Activated CD4-positive, alpha-beta T cell treated with anti-CD3 and anti-CD28 coated beads, Interleukin-2, amount 10 ng/mL, durations not matched to agents 7 days and 5 days (primary cell): ENCODE measurements at places on chromosomes 2 and 18.

DNA sequence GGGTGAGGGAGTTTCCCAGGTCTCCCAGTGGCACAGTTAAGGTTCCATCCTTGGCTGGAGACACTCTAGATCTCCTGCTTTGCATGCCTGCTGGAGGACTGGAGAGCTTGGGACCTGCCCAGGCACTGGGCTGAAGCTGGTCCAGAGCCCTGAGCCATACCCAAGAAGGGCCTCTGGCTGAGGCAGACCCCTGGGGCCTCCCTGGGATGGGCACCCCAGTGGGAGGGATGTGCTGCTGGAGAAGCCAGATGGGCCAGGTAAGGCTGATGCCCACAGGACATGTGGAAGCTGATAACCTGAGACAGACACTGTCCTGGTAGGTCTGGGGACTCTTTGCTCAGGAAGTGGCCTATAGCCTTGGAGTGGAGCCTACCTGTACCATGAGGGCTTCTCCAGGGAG lies 160.7 kb downstream of the TFCP2L1 start:
- DNase-seq = no peak

DNA sequence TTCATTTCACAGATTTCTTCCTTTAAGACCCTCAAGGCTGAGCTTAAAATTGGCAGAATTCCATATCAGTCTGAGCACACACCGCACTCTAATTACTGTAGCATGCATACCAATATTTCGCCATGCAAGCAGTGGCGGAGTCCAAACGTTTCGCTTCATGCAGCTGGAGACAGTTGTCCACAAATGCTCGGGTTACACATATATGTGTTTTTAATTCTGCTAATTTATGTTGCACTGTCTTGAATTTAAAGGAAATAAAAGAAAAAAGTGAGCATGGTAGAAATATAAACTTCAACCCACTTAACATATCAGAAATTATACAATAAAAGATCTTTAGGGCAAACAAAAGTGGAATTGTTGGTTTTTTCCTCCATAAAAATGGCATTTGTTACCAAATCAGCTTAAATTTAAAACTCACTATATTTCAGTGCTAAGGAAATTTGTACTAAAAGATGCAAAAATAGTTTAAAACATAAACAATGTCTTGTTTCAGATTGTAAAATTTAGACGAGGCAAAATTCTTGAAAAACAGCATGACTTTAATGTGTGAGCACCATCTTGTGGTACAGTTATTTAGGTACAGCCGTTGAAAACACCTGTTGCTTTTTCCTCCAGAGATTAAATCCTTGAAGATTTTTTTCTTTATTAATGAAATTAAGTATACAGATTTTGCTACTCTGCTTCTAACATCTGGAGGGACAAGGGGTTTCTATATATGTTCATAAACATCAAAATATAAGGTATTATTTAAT lies 24.1 kb upstream of the KANSL1L start:
- peak; percentile 24 for DNase-seq

DNA sequence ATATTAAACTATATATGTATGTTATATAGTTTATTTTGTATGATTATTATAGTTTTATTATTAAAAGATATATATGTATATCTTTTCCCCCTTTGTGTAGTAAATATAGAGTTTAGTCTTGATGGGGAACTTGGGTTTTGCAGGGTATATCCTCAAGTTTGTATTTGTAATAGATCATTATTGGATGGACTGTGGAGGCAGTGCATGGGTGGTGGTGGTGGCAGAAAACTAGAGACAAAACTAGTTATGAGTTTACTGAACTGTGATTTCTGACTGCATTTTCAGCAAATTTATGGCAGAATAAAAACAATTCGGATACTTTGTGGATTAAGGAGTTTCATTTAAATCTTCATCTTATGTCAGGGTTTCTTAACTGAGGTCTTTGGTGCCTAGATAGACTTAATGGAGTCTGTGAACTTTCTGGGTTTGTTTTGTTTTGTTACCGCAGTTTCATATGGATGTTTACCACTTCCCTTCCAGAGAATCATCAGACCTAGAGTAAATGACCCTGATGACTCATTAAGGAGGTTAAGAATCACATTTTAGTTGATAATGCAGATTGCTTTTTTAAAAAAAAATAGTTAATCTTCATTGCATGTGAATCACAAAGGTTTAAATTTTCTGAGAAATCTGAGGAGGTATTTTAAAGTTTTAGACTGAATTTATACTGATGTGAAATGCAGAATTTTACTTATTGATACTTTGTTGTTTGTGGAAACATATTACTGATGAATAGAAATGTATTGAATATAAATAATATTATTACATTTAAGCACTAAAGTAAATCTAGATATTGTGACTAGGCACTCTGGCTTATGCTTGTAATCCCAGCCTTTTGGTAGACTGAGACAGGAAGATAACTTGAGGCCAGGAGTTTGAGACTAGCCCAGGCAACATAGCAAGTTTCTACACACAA lies 14.5 kb downstream of the EPC2 start:
- no peak for DNase-seq

GRCh38 chr2:39715095-39715494 lies 49.4 kb downstream of the TMEM178A start:
- no peak for DNase-seq

DNA sequence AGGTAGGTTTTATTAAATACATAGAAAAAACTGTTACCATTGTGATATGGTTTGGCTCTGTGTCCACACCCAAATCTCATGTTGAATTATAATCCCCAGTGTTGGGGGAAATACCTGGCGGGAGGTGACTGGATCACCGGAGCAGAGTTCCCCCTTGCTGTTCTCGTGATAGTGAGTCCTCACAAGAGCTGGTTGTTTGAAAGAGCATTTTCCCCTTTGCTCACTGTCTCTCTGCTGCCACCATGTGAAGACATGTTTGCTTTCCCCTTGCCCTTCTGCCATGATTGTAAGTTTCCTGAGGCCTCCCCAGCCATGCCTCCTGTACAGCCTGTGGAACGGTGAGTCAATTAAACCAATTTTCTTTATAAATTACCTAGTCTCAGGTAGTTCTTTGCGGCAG lies 352.7 kb upstream of the SLC39A10 start:
- no peak for DNase-seq

GRCh38 chr2:151437630-151438029 lies 27.9 kb downstream of the RIF1 start:
- peak; percentile 28 for DNase-seq

DNA sequence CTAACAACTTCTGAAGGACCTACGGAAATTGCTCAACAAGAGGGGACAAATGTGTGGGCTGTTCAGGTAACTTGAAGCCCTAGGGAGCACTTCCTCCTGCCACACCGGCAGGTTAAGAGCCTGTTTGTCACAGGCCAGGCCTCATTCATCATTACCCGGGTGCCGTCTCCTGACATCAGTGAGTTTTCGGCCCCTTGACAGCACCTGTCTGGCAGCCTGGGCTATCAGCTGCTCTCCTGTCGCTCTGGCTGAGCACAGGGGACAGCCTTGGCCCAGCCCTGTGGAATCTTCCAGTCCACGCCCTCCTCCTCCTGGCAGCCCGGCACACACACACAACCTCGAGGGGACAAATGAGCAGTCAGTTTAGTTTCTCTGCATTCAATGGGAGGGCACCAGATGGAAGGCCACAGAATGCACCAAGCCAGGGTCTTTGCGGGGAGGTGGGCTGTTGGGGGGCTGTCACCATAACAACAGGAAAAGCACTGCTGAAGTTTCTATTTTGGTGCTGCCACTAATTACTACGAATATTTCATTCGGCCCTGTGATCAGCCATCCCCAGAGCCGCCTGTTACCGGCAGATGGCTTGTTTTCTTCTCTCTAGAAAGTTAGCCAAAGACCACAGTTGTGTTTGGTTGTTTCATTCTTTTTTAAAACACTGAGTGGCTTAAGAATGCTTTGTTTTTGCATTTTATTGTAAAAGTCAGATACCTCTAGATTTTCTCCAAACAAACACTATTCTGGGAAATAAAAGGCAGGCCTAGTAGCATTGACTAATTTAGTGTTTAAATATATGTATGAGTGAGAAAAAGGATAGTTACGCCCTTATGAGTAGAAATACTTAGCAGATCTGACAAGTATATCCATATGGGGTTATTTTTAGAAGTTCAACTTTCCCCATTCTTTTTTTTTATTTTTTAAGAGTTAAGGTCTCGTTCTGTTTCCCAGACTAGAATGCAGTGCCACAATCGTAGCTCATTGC lies 189.9 kb upstream of the NDUFV2 start:
- no peak for DNase-seq

- DNase-seq = peak; percentile 77
These were observed 1.2 kb downstream of the STK17B start for GRCh38 chr2:196170213-196170605.

- DNase-seq = no peak
These were observed 142.3 kb upstream of the ITGA6 start for GRCh38 chr2:172285010-172285621.

DNA sequence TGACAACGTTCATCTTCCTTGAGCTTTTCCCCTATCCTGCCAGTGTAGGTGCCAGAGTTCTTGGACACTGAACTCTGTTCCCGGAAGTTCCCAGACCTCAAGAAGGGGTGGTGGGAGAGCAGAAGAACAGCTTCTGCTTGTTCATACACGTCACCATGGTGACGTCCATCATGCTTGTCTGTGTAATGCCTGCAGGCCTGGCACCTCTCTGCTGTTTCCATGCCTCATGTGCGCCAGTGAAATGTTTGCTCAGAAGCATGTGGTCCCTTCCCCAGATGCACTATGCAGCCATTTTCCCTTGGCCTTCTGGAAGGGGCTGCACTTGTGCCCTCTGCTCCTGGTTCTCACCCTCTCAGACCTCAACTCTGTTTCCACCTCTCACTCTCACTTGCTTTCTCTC lies 210.8 kb upstream of the NABP1 start:
- DNase-seq = no peak

DNA sequence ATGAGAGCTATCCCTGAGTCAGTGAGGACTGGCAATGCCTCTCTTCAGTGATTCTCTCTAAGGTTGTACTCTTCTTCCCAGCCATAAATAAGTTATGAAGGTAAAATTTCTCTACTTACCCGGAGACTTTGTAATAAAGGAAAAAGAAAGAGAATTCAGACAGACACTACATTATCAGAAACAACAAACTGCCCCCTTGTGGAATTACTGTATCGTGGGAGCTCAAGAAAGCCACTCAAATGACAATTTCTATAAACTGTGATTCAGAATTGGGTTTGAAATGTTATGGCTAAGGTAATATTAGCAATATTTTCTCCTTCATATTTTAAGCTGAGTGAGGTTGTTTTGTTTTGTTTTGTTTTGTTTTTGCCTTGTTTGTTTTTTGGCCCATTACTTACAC lies 155.8 kb upstream of the TANK start:
- no peak for DNase-seq

DNA sequence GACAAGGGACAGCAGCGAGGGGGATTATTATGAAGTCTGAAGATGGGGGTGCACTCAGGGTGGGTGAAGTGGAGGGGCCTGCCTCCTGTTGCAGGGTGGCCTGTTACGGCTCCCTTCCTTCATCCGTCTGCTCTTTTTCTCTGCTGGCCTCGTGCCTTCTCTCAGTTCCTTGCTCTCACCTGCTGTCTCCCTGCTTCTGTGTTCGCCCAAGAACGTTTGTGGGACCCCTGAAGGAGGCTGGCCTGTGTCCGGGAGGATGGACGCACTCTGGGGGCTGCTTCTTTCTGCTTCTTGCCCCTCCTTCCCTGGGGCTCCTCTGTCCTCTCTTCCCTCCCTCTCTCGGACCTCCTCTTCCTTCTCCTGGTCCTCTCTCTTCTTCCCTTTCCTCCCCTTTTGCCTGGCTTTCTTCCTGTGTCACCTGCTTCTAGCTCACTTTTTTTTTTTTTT lies 13.8 kb downstream of the MROH2A start:
- DNase-seq = no peak

- no peak for DNase-seq
These were observed 154.6 kb downstream of the OSR1 start for GRCh38 chr2:19203866-19204265.

GRCh38 chr2:169759987-169760386 lies 26.4 kb downstream of the KLHL23 start:
- no peak for DNase-seq

DNA sequence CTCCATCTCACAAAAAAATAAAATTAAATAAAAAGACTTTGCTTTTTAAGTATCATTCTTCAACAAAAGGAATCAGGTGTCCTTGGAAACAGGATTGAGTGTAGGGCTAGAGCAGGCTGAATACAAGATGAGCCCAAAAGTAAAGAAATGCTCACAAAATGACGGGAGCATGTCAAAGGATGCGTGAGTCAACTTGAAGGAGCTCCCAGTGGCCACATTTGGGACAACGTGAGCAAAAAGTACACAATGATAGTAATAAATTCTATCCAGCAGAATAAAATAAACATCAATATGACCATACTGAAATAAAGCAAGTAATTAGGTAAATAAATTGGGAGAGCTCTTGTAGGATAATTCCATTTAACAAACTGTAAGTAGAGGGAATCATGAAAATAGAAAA lies 220.7 kb downstream of the PHLPP1 start:
- DNase-seq = no peak

DNA sequence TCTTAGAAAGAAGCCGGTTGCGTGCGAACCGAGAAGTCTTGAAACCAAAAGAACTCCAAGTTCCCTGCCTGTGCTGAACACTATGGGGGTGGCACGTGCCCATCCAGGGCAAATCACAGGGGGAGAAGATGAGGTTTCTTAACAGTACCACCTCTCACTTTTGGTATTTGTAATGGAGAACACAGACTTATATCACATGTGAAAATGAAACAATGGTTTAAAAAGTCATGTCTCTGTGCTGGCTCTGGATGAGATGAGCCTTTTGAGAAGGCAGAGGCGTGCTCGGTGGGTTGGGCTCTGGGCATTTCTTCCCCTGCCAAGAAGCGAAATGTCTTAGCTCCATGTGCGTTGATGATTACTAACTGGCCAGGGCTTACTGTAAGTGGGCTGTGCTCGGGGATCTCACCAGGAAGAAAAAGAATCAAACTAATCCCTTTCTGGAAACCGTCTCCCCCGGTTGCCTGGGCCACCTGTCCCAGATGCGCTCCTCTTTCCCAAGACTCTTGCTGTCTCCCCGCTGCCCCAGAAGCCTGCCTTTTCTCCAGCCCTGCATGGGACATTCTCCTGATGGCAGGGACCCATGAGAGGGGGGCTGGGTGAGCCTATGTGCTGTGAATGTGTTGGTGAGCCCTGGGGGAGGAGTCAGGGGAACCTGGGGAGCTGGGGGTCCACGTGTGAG lies 252.9 kb downstream of the PRKCE start:
- peak; percentile 19 for DNase-seq

GRCh38 chr2:120469426-120469825 lies 123.5 kb downstream of the INHBB start:
- DNase-seq = no peak

GRCh38 chr2:85791704-85792565 lies 38.1 kb downstream of the ATOH8 start:
- DNase-seq = no peak

DNA sequence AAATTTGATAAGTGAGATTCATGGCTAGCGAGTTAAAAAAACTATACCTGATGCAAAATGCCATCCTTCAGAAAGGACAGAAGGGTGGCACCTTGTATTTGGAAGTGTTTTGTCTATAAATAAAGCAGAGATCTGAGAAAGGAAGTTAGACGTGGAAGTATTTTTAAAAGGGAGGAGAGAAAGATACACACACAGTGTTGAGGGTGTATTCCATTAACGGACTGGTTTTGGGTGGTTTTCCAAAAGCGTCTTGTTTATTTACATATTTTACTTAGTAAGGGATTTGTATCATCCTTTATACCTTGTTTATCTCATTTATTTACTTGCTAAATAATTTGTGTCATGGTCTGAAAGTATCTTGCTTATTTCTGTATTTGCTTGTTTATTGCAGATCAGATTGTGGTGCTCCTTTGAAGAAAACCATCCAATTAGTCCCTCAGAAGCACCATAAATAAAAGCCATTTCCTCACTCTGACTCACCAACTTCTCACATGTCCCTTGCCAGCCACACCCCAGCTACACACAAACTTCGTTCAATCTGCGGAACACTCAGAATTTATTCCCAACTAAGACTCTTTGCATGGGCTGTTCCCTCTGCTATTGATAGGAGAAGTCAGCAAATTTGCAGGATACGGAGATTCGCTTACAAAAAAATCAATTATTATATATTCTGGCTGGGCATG lies 90.8 kb downstream of the FAM124B start:
- no peak for DNase-seq
